ENCODE measurements at places on chromosomes 5 and 9. TPM values are rescaled to one million over a fixed set of nuclear protein-coding genes. Genes with fewer than 3 reads are reported as not detected.

The EXD3 gene
- total RNA-seq = 23.7 TPM

The C9orf85 gene
- total RNA-seq = 19.0 TPM

The PRRT1B gene
- not detected for total RNA-seq

The NR2F1 gene
- total RNA-seq = 1.1 TPM

The GARIN3 gene
- total RNA-seq = not detected

The UBE2QL1 gene
- total RNA-seq = not detected

The SOX30 gene
- total RNA-seq = not detected

The SPATA9 gene
- total RNA-seq = 0.55 TPM

The GFI1B gene
- not detected for total RNA-seq

The PCDHA9 gene
- not detected for total RNA-seq

The GMCL2 gene
- not detected for total RNA-seq

The C5orf52 gene
- not detected for total RNA-seq

The NR6A1 gene
- total RNA-seq = 13.0 TPM

The SPACA9 gene
- 19.2 TPM for total RNA-seq

The BTNL9 gene
- not detected for total RNA-seq

All from PC-9 (cell line).